ENCODE measurements at places on chromosomes 12 and 14. TPM values are rescaled to one million over a fixed set of nuclear protein-coding genes. Genes with fewer than 3 reads are reported as not detected.

DNA sequence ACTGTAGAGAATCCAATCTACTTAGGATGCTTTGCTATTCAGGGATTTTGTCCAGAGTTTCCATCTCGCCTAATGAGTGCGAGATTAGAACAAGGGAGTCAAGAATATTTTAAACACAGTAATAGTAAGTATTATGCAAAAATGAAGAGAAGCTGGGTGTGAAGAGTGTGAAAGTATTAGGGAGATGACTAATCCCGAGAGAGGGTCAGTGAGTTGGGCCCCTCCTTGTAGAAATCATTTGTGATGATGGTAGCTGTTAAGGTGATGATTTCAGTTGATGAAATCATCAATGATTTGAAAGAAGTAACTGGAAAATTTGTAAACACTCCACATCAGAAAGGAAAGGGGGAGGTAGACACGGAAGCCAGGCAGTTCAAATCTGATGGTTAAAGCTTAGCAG lies 478.9 kb upstream of the MGAT4C start:
- DNase-seq: no peak

DNA sequence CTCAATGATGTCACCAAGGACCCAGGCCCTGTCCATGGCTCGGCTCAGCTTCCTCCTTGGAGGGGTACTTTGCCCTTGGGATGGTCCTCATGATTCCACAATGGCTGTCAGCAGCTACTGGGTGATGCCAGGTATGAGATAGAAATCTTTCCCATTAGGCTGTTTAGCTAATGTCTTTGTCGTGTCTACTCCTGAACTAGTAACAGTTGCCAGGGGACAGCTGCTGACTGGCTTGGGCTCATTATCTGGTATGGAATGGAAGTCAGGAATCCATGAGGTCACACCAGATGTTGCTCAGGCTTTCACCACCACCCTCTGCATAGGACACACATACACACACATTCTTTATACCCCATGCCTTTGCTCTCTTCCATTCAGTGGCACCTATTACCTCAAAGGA lies 9.2 kb downstream of the PRPH start:
- no peak for DNase-seq

GRCh38 chr14:90452366-90452765 lies 55.5 kb downstream of the CALM1 start:
- DNase-seq: no peak

- DNase-seq: peak; percentile 80
Observed at GRCh38 chr14:28608851-28609828, 157.4 kb upstream of the FOXG1 start.

DNA sequence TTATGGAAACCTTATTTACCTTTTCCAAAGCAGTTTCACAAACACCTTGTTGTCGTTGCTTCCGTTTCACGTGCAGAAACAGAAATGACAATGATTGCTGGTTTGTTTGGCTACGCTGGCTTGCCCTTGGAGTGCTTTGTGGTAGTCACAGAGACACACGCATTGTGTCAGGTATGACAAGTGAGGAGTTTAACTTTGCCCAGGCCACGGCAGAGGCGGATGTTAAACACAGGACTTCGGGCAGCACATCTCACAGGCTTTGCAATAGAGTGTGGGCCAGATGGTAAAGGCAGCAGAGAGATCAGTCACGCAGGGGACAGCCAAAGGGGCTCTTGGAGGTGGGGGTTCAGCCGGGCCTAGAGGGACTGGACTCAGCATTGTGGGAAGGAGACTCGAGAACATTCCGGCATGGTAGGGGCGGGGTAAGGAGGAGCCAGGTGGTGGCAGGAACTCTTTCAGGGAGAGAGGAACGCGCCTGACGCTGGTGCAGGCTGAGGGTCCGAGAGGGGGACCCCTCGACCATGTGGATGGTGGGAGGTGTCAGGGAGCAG lies 59.8 kb upstream of the KCNA1 start:
- DNase-seq: no peak

DNA sequence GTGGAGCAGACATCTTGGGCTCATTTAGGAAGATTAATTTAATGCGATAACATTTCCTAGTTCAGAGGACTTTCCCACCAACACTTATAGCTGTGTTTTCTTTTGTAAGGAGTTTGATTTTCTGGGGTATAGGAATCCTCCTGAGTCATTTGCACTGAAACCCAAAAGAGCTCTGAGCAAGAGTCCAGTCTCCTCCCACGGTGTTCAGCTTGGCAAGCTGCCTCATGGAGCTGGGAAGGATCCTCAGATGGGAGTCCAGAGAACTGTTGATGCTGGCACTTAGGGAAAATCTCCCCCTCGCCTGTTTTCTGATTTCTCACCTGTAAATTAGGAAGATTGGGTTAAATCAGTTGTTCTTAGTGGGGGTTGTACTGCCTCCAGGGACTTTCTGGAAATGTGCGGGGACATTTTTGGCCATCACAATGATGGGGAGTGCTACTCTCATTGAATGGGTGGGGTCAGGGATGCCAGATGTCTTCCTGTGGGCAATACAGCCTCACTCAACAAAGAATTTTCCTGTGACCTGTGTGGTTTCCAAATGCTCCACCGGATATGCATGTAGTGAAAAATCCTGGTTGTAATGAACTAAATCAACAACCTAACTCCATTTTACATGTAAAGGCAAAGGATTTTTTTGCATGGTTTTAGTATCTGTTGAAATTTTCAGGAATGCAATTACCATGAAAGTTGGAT lies 150.6 kb downstream of the ADCK1 start:
- no peak for DNase-seq

DNA sequence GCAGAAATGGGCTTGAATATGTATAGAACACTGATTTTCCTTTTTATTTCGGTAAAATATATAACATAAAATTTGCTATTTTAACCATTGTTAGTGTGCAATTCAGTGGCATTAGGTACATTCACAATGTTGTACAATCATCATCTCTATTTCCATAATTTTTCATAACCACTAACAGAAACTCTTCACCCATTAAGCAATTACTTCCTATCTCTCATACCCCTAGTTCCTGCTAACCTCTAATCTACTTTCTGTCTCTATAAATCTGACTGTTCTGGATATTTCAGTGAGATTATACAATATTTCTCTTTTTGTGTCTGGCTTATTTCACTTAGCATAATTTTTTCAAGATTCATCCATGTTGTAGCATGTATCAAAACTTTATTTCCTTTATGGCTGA lies 8.9 kb upstream of the RNF212B start:
- no peak for DNase-seq

- no peak for DNase-seq
Observed at GRCh38 chr14:106069804-106070625, 543.6 kb downstream of the TMEM121 start.

GRCh38 chr14:106346534-106347290 lies 820.3 kb downstream of the TMEM121 start:
- DNase-seq: no peak

DNA sequence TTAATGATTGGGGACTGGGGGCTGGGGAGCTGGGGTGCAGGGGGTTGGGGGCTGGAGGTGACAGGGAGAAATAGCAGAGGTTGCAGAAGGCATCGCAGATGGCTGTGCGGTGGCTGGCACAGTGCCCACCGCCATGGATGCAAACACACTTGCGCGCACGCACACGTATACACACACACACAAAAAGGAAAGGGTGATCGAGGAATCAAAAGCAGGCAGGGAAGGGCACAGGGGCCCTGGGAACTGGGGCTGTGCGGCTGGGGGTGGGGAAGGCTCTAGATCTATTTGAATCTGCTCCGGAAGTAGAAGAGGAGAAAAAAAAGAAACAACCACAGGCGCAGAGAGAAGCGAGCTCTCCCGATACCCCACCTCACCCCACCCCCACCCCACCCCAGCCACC lies 39.4 kb downstream of the ZFHX2 start:
- no peak for DNase-seq

DNA sequence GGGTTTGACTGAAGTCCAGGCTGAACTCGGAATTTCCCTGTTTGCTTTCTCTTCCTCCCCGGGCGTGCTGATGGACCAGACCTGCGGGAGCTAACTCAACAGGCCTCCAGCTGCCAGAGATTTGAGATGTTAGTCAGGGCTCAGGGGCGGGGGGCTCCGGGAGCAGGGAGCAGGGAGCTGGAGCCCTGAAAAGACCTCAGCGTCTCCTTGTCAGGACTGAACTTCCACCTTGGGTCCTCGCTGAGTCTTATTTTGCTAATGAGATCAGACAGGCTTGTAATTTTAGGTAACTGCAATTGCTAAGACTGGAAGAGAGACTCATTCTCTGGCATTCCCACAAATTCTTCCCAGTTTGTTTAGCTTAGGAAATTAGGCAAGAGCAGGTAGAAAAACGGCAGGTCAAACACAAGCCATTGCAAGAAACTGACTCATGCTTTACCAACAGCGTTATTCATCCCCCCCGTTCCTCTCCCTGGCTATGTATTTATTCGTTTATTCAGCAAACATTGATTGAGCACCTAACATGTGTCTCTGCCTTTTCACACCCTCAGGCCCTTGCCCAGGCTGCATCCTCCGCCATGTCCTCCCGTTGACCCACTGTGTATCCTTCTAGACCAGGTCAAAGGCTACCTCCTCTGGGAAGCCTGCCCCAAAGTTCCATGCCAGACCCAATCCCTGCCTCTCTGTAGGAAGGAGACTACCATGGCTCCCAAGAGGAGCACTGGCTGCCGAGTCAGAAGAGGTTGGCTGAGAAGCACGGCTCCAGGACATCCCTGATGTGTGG lies 80.4 kb upstream of the DIO3 start:
- peak; percentile 49 for DNase-seq

DNA sequence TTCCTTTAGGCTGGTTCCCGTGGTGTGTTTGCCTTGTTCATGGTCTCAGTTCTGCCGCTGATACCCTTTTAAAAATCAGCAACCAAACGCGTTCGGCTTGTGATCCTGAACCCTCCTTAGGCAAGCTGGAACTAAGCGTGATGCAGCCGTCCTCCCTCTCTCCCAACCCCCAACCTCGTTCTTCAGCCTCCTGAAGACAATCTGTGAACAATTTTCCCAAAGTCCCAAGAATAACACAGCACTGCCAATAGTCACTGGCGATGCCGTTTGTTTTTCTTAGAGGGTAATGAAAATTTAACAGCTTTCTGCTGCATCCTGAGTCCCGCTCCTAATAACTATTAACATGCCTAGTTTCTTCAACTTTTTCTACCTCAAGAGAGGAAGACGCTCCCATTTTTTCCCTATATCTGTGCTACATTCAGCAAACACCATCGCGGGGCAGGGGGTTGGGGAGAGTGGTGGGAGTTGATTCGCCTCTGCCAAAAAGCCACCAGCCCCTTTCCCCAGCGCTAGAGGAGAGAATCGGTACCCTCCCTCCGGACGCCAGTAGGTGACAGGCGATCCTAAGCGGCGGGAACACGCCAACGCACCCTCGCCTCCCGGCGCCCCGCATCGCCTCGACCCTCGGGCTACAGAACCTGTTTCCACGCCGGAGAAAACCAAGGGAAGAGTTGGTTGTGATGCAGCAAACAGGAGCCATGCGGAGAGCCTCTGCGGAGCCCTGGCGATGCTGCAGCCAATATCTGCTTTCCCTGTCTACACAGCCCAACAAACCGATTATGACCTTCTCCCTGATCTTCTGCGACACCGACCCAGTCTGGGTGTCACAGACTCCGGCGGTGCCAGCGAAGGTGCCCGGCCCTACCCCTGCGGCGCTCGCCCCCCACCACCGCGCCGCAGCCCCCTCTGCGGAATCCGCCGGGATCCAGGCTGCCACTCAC lies 752 bp downstream of the PRICKLE1 start:
- peak; percentile 75 for DNase-seq

GRCh38 chr12:112214064-112214463 lies 88.7 kb downstream of the TRAFD1 start:
- no peak for DNase-seq

DNA sequence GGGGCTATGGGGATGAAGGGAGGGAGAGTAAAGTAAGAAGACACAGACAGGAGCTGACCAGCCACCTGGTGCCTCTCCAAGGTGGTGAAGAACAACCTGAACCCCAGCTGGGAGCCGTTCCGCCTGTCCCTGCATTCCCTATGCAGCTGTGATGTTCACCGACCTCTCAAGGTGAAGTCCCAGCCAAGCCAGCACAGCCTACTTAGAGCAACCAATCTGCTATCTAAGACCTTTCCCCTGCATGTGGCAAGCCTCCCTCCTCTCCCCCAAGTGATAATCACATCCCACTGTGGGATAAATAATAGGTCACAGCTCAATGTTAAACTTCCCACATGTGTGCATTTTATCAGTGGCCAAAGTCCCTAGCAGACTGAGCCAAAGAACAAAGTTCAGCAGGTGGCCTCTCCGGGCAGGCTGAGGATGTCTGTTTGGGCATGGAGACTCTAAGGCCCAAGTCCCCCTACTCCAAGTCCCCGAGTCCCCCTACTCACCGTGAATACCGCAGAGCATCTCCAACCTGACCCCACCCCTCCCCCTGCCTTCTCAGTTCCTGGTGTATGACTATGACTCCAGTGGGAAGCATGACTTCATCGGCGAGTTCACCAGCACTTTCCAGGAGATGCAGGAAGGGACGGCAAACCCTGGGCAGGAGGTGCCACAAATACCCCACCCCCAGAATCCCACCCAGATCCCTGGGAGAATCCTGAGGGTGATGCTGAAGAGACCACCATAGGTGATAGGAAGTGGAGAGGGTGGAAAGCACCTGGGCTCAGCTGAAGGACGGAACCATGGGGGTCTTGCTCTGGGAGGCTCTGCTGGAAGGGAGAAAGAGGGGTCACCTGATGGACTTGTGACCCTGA lies 3.5 kb downstream of the CPNE6 start:
- DNase-seq: no peak

GRCh38 chr14:105348169-105348944 lies 33.8 kb downstream of the PACS2 start:
- no peak for DNase-seq

DNA sequence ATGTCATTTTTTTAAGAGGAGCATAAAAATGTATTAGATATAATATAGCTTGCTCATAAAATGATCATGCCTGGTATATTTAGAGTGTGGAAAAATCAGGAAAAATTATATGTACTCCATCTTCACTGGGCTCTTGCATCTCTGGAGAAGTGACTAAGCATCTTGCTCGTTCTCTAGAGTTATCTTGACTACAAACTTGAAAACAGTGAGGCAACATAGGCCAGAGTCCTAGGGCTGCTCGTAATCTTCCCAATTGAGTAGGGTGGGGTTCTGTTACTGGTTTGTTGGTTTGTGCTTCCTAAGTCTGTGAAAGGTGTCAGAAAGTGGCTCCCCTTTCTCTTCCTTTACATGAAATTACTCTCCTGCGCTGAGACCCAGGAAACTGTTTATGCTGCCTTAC lies 46.2 kb downstream of the AACS start:
- no peak for DNase-seq

GRCh38 chr12:57247041-57247440 lies 3.9 kb downstream of the STAC3 start:
- DNase-seq: no peak

The CLEC1A gene
- polyA plus RNA-seq: 5.3 TPM

The DCAF11 gene
- 69.4 TPM for polyA plus RNA-seq

The CLEC2D gene
- polyA plus RNA-seq: 2.5 TPM

The CISTR gene
- not detected for polyA plus RNA-seq

The OVCH1 gene
- not detected for polyA plus RNA-seq

The CCDC88C gene
- polyA plus RNA-seq: 6.6 TPM

The TESPA1 gene
- polyA plus RNA-seq: not detected
